CD4-positive, alpha-beta T cell treated with Interleukin-21 for 1 hour (primary cell): ENCODE measurements at places on chromosomes 5 and 9.
A peak's percentile ranks its signal among the peaks of the same experiment; 100 is the strongest.

DNA sequence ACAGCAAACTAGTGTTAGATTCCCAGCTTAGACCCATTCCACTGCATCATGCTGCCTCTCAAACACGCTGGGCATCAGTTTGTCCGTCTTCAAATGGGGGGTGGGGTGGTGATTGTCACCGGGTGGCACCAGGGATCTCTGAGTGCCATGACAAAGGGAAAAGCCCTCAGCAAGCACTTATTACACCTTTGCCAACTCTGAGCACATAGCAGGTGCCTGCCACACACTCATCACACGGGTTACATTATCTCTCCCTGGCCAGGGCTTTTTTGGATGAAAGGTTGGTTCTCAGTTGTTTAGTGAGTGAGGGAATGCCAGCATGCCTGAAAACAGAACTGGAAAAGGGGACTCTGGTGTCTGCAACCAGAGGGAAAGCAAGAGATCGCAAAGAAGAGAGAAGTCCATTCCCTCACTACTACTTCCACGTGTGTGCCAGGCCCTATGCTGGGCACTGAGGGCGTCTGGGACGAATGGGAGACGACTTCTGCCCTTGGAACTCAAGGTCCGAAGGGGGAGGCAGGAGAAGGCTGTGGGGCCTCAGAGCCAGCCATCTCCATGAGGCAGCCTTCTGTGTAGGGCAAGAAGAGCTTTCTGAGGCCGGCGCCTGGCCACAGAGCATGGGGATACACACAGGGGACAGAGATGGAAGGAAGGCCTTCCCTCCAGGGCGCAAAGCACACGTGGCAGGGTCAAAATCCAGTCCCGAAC lies 48.9 kb downstream of the PAX5 start:
- DNase-seq: no peak

DNA sequence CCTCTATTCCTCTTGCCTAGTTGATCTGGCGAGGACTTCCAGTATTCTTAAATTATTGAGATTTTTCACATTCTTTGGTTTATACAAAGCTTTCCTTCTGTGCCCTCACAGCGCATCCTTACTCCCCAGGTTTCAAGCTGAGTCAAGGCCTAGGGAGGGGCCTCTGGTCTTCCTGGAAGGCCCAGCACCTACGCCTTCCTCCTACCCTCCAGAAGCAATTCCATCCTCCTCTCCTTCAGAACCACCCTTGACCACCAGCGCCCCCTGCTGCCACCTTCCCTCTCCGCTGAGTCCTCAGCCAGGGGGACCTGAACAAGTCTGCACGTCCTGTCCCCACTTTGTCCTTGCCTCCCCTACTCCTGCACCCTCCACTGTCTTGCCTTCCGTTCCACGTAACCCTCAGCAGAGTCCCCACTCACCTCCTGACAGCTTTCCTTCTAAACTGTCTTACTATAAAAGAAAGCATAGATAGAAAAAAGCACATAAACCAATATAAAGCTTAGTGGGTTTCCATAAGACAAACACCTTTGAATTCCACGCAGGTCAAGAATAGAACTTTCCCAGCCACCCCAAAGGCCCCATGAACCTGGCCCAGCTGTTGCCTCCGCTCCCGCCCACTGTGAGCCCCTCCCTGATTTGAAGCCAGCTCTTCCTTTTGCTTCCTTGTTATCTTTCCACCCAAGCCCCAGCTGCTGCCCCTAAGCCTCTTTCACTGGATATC lies 63.0 kb upstream of the CTSL start:
- DNase-seq: peak; percentile 14

DNA sequence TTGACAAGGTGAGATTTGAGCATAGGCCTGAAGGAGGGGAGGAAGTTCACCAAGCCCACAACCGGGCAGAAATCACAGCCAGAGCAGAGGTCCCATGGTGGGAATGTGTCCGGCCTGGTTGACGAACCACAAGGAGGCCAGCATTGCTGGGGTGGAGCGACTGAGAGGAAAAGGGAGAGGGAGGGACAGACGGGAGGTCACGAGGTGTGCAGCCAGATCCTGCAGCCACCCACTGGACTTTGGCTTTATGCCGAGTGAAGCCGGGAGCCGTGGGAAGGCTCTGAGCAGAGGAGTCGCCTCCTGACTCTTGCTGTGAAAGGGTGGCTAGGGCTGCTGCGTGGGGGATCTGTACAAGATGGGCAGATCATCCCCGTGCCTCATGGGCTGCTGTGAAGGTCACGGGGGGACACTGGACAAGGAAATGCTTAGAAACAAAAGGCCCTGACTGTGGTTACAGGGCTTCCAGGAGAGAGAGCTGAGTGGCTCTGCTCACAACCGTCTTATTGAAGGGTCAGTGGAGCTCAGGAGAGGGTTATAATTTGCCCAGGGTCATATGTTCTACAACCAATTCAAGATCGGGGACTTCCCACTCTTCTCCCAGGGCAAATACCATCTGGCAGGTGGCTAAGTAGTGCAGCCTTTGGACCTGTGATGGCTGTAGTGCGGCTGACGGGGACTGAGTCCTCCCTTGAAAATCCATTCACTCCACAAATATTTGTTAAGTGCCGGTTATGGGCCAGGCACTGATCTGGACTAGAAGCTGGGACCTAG lies 15.6 kb upstream of the CD74 start:
- no peak for DNase-seq

GRCh38 chr5:125236981-125237380 lies 490.5 kb upstream of the ZNF608 start:
- DNase-seq: no peak

GRCh38 chr5:132425009-132425937 lies 55.8 kb downstream of the SLC22A5 start:
- peak; percentile 83 for DNase-seq
